ENCODE measurements at places on chromosomes 11 and 22.

GRCh38 chr11:74011360-74012073, 2.6 kb upstream of the UCP3 start:
- DNase-seq, result peak; percentile 88

GRCh38 chr22:17264321-17265052, 45.3 kb upstream of the ADA2 start:
- no peak for DNase-seq

DNA sequence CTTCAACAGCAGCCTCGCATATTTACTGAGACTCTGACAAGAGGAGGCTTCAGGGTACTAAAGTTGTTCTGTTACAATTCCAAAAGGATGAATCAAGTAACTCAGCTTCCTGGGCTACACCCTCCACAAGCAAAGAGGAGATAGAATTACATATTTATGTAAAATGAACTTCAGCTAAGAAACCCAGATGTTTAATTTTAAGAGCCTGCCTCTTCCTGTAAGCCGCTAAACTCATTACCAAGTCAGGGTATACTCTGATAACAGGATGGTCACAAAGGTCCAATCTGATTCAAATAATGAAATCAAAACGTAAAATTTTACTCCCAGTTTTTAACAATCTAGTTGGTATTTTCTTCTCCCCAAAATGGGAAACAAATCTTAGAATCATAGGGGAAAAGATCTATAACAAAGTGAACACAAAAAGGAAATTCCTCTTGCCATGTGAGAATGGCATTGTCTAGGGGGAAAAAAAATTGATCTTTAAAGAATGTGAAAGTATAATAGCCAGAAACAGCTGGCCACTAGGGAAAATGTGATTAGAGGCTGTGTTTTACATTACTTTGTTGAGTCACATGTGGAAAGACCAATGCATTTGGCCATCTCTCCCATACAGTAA, 30.9 kb downstream of the CHEK2 start:
- DNase-seq, result no peak

- DNase-seq, result no peak
These were observed 20.5 kb upstream of the IL17REL start for GRCh38 chr22:50032941-50033601.

DNA sequence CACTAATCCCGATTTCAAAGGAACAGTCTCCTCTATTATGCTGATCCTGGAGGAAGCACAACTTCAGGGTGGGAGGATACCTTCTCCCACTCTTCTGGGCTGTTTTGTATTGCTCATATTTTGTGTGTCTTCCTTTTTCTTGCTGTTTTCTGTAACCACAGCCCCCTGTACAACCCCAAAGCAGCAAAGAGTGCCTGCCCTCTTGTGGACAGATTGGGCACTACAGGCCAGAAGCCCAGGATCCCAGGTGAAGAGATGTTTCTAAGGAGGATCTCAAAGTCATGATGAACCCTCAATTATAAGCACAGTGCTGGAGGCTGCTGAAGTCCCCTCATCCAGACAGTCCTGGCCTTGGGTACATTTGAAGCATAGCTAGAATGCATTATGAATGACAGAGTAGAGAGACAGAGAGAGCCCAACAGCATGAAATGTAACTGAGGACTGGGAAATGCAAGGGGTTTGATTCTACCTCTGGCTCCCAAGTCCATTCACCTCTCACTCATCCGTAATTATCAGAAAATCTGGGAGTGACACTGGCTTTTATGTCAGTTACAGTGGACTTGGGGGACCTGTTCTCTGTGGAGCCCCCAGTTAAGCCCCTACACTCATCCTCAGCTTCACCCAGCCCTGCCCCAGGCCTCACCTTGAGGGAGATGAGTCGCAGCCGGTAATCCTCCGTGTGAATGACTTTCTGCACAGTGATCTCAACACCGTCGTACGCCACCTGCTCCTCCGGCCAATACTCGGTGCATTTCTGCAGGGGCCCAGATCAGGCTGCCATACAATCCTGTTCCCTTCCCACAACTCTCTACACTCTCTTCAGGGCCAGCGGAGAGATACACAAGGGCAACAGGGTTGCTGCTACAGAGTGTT, 6.2 kb upstream of the IGSF22 start:
- DNase-seq, result peak; percentile 52

Measured in activated CD4-positive, alpha-beta T cell treated with anti-CD3 and anti-CD28 coated beads, Interleukin-2, amount 50 U/mL, for 16 hours (primary cell).